Psoas muscle (tissue), 8 donors: ENCODE measurements at places on chromosomes 6 and 20. TPM values are rescaled to one million over a fixed set of nuclear protein-coding genes. Genes with fewer than 3 reads are reported as not detected.

The EYA4 gene
- total RNA-seq = 35.7 TPM

The MEI4 gene
- total RNA-seq = not detected

The IRF4 gene
- total RNA-seq = 0.27 TPM

The LTB gene
- total RNA-seq = 0.79 TPM

The TENT5A gene
- 4.3 TPM for total RNA-seq

The SPATS1 gene
- not detected for total RNA-seq

GRCh38 chr6:106508834-106509233 is 120.5 kb downstream of the RTN4IP1 start:
- peaks cover 2% of the 10 kb centered on the region for H3K27me3 ChIP-seq
- no peak overlapping the region for H3K4me3 ChIP-seq
- H3K4me1 ChIP-seq = peaks cover 5% of the 10 kb centered on the region

DNA sequence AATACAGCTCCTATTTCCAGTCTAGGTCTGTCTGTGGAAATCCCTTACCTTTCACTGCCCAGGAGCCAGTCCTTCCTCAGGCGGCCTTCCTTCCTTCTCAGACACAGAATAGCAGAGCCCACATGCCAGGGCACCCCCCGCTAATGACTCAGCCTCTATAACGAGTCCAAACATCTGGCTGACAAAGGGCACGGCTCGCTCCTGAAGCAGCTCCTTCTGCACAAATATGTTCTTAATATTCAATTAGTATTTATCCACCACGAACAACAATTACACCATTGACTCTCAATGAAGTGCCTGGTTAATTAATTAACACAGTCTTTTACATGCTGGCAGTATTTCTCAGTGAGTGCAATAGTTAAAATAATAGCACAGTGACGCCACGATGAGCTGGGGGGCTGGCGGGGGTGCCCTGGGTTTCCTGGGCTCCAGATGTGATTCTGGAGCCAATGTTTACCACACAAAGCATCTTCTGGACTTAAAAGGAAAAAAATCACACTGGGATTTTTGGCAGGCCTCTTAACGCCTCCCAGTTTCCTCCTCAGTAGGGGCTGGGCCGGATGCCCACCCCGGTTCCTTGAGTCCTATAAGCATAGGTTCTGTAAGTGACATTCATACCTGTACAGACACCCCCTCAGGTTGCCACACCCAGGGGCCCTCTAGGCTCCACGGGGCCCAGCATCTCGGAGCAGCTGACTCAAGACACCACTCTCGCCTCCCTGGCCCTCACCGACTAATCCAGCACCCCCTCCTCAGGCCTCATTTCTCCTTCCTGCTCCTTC is 158.6 kb upstream of the MLN start:
- no peaks in the 10 kb centered on the region for H3K27me3 ChIP-seq
- H3K4me3 ChIP-seq = no peak overlapping the region
- H3K4me1 ChIP-seq = no peaks in the 10 kb centered on the region
- no peak overlapping the region for H3K27ac ChIP-seq
- H3K36me3 ChIP-seq = no peaks in the 10 kb centered on the region

- no peak for DNase-seq
- no peaks in the 10 kb centered on the region for H3K27me3 ChIP-seq
- H3K4me1 ChIP-seq = no peaks in the 10 kb centered on the region
- no peak overlapping the region for H3K4me3 ChIP-seq
Observed at GRCh38 chr6:146957181-146958093, 246.8 kb upstream of the STXBP5 start.

DNA sequence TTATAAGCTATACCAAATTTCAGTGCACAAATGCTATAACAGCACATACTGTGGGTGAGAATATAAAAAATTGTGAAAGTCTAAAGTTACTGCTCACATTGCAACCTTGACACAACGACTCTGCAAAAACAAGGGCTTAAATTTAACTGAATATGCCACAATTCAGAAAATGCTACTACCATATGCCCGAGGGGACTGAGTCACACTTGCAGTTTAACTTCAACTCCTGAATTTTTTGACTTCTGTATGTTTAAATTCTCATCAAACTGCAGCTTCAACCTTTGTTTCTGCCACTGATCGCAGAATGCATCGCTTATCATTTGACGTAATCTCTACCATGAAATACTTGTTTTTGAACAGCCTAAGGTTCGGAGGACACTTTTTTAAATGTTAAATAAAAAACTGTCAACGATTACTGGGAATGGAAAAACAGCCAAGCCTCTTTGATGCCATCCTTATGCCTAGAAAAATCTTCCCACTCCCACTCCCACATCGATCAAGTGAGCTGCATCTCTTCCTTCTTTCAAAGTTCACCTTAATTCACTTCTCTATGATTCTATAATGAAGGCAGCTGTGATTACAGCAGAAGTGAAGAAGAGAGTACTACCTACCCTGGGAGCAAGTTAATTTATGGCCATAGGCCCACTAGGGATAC is 136.5 kb downstream of the ATXN1 start:
- H3K4me1 ChIP-seq = peaks cover 21% of the 10 kb centered on the region
- no peak overlapping the region for H3K27ac ChIP-seq
- no peak overlapping the region for H3K4me3 ChIP-seq
- no peaks in the 10 kb centered on the region for H3K27me3 ChIP-seq

DNA sequence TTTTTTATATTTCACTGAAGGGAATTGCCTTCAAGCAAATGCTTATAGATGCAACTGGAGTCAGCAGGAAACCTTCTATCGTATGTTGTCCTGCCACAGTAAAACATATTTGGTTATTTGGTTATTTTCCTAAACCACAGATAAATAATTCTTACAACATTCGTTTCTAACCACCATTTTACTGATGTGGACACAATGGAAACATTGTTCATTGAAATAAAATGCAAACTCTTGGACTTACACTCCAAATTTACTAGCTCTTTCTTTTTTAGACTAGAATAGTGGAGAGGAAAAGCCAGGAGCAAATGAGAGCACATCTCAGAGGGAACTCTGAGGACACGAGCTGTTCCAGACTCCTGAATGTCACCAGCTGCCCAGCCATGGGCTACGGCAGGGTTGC is 114.8 kb downstream of the RPS12 start:
- no peaks in the 10 kb centered on the region for H3K27me3 ChIP-seq
- no peaks in the 10 kb centered on the region for H3K4me1 ChIP-seq
- H3K4me3 ChIP-seq = no peak overlapping the region
- no peak for DNase-seq

GRCh38 chr6:12567682-12568081 is 148.9 kb upstream of the PHACTR1 start:
- no peaks in the 10 kb centered on the region for H3K27me3 ChIP-seq
- DNase-seq = no peak
- no peak overlapping the region for H3K4me3 ChIP-seq
- no peak overlapping the region for H3K27ac ChIP-seq

DNA sequence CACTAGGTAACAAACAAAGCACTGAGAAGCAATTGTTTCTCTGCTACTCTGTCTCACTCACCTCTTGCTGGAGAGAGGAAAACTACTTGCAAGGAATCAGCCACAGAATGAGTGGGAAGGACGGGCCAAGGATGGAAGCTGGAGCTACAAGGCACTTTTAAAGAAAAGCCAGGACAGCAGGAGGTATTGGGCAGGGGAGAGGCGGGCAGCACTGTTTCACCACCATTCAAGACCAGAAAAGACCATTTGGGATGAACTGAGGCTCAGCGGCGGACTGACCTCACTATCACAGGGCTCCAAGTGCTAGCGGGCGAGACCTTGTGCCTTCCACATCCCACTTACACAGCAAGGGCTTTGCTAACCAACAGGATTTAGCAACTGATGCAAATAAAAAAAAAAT is 137.4 kb downstream of the IPCEF1 start:
- H3K27me3 ChIP-seq = no peaks in the 10 kb centered on the region
- no peak overlapping the region for H3K27ac ChIP-seq
- DNase-seq = no peak
- H3K36me3 ChIP-seq = no peaks in the 10 kb centered on the region

DNA sequence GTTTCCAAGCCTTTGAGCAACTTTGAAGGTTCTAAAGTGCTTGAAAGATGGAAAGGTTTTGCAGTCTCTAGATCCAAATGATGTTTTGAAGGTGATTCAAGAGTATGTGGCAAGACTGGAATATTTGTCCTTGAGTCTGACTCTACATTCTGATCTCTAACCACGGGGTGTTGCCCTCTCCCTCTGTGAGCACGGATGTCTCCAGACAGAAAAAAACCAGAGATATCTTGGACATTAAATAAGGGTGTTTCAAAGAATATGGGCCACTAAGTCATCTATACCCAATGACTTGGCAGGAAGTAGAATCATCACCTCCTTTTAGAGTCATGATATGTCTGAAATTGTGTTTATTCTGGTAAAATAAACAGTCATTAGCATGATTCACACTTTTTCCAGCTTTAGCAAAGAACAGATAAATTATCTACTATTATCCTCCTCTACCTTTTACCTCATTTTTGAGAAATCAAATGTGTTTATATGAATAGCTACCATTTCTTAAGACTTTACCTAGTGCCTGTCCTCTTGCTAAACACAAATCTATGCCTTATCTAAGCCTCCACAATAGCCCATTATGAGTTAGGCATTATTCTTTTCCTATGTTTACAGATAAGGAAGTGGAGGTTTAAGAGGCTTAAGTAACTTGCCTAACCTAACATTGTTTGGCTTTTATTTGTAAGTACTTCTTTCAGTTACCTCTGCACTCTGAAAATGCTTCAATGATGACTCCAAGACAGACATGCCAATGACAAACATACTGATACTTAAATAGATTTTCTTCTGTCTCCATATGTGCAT is 384.4 kb downstream of the BMP2 start:
- DNase-seq = no peak
- no peaks in the 10 kb centered on the region for H3K27me3 ChIP-seq
- no peaks in the 10 kb centered on the region for H3K36me3 ChIP-seq
- H3K4me3 ChIP-seq = no peak overlapping the region
- H3K4me1 ChIP-seq = no peaks in the 10 kb centered on the region
- no peak overlapping the region for H3K27ac ChIP-seq

DNA sequence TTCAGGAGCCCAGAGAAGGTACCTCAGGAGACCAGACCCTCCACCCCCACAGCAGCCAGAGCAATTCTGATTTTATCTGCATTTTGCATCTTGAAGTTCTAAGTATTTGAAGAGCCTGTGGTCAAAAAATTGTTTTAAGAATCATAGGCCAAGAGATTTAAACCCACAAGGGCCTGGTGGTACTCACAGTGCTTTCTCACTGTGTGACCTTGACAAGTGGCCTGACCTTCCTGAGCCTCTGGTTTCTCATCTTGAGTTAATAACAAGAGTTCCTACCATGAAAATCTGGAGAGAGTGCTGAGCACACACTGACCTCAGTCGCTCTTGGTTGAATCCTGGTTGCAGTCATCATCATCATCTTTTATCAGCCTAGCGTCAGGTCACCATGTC is 45.4 kb upstream of the ID1 start:
- peaks cover 32% of the 10 kb centered on the region for H3K4me1 ChIP-seq
- no peak overlapping the region for H3K4me3 ChIP-seq
- H3K27ac ChIP-seq = peak overlapping the region; percentile 83
- DNase-seq = no peak
